Activated naive CD8-positive, alpha-beta T cell treated with anti-CD3 and anti-CD28 coated beads for 36 hours (primary cell): ENCODE measurements at places on chromosomes 5 and 9. TPM values are rescaled to one million over a fixed set of nuclear protein-coding genes. Genes with fewer than 3 reads are reported as not detected.

GRCh38 chr5:157447201-157447637 lies 12.8 kb upstream of the NIPAL4 start:
- no peak overlapping the region for H3K27ac ChIP-seq
- H3K36me3 ChIP-seq = no peaks in the 10 kb centered on the region
- no peaks in the 10 kb centered on the region for H3K4me1 ChIP-seq
- no peak overlapping the region for H3K4me3 ChIP-seq

GRCh38 chr9:5840788-5841187 lies 7.9 kb upstream of the ERMP1 start:
- peaks cover 58% of the 10 kb centered on the region for H3K4me1 ChIP-seq
- H3K27ac ChIP-seq = no peak overlapping the region
- H3K36me3 ChIP-seq = peaks cover 6% of the 10 kb centered on the region
- peaks cover 5% of the 10 kb centered on the region for H3K27me3 ChIP-seq

ROPN1L gene
- total RNA-seq = not detected

CIZ1 gene
- total RNA-seq = 86.8 TPM

DNA sequence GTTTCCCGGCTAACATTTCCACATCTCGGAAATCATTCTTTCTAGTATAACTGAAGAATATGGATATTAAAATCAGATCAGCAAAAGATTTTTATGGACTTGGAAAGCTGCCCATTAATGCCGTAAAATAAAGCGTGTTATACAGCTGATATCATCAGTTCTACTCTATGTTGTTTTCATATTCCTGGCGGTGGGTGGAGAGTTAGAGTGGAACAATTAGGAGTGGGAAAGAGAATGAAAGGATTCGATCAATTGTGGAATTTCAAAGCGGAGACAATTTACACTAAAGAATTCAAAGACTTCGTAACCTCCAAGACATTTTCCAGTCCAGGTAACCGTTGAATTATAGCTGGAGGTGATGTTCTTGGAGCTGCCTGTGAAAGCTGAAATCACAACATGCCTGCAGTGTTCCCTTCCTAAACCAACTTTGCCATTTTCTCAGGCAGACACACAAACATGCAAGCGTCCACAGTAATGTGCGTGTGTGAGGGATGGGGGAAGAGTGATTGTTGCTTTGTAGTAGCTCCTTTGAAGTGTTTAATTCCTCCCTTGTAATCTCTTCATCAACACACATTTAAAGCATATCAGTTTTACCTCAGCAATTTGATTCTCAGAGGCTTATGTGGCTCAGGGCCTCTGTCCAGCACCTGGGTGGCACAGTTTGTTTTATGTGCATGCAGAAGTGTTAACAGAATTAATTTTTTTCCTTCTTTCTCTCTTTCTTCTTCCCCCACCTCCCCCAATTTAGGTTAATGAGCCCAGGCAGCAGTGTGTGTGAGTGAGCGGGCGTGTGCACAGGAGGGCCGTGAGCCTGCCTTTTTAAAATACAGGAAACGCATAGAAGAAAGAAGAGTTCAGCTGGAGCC lies 544.1 kb downstream of the RAB3C start:
- H3K4me3 ChIP-seq = no peak overlapping the region
- H3K4me1 ChIP-seq = peaks cover 31% of the 10 kb centered on the region
- H3K27me3 ChIP-seq = no peaks in the 10 kb centered on the region
- H3K27ac ChIP-seq = no peak overlapping the region
- DNase-seq = no peak
- no peaks in the 10 kb centered on the region for H3K36me3 ChIP-seq

DNA sequence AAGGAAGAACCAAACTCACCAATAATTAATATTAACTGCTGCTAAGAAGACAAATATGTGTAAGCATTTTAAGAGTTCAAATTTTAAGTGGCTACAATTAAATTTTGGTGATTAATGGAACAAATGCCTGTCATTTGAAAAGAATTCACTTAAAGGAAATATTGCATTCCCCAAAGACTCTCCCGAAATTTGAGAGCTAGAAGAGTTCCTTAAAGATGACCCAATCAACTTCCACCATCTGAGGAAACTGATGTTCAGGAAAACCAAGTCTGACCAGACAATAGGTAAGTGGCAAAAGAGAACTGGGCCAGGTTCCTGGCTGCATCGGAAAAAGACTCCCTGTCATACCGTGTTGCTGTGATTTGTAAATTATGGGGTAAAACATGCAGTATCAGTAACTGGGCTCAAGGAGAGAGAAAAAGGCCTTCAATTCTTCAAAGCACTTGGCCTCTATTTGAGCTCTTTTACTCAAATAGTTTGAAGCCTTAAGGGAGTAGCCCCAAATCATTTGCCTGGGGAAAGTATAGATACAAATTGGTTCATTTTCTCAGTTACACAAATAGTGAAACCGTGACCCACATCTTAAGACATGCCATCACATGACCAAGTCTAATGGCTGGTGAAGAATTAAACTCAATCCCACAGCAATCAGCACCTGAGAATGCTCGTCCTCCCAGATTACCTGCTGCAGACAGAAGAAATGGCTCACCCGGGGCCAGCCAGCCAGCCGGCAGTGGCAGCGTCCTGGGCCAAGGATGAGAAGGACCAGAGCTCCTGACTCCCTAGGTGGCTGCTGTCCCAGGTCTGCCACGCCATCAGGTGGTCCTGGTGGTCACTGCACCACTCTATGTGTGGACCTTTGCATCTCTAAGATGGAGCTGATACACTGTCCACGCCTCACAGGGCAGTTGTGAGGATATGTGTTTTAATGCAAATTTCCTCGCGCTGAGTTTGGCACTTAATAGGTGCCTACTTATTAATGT lies 162.9 kb downstream of the TTLL11 start:
- no peaks in the 10 kb centered on the region for H3K27me3 ChIP-seq
- H3K4me3 ChIP-seq = no peak overlapping the region
- H3K36me3 ChIP-seq = no peaks in the 10 kb centered on the region
- no peak overlapping the region for H3K27ac ChIP-seq

GRCh38 chr9:130147910-130148309 lies 24.3 kb upstream of the NCS1 start:
- H3K4me3 ChIP-seq = no peak overlapping the region
- DNase-seq = no peak
- peaks cover 15% of the 10 kb centered on the region for H3K4me1 ChIP-seq
- H3K27me3 ChIP-seq = peaks cover 39% of the 10 kb centered on the region
- H3K27ac ChIP-seq = no peak overlapping the region

DNA sequence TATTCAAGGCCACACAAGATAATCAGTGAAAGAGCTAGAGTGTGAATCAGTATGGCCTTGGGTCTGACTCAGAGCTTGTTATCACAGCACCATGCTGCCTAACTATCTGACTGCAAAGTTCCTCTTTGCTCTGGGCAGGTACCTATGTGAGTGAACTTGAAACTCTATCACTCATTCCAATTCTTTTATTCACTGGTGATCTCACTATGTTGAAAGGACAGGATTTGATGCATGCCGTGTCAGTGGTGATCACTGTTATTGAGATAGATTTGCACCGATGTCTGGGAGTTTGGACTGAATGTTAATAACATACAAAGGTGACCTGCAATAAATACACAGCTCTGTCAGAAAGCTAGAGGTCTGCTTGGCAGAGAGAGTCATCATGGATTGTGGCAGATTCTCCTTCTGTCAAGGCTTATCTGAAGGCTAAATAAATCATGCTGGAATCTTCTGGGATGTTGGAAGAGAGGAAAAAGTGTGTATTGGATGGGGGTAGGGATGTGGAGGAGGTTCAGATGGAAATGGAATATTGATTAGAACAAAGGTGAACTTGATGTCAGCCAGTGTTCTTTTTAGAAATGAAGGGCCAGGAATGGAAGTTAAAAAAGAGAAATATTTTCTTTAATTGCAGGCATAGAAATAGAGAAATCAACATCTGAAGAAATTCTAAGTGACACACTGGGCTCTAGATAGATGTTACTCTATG lies 91.8 kb upstream of the TNC start:
- no peak overlapping the region for H3K4me3 ChIP-seq
- peaks cover 11% of the 10 kb centered on the region for H3K4me1 ChIP-seq
- DNase-seq = no peak
- H3K36me3 ChIP-seq = no peaks in the 10 kb centered on the region
- H3K27ac ChIP-seq = no peak overlapping the region
